Right renal cortex interstitium (tissue), 3 donors: ENCODE measurements at places on chromosomes 3 and 15. TPM values are rescaled to one million over a fixed set of nuclear protein-coding genes. Genes with fewer than 3 reads are reported as not detected.

Gene CTXN2
- polyA plus RNA-seq = not detected

Gene RTP1
- not detected for polyA plus RNA-seq

Gene PLD1
- polyA plus RNA-seq = 13.6 TPM

Gene GRAMD2A
- polyA plus RNA-seq = 4.6 TPM

Gene CIB2
- 28.2 TPM for polyA plus RNA-seq

Gene TLR9
- not detected for polyA plus RNA-seq

Gene NANOGP8
- polyA plus RNA-seq = 0.22 TPM

Gene BUB1B
- 27.7 TPM for polyA plus RNA-seq

- no peak for DNase-seq
Observed at GRCh38 chr3:156818273-156818651, 7.9 kb upstream of the LEKR1 start.

- DNase-seq = no peak
Observed at GRCh38 chr15:101641894-101642293, 10.3 kb downstream of the TM2D3 start.

DNA sequence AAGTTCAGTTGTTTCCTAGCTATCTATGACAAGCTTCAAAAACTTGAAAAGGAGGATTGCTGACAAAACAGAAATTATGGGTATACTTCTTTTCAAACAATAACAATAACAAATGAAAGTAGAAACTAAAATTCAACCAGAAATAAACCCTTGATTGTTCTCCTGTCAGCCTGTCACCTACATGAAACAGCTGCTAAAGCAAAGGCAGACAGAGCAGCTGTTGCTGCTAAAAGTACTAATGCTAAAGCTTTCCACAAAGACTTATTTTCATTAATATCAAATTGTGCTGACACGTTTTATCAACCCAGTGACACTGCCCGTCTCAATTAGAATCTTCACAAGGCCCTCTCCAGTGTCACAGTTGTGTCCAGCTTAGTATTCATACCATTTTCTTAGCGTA, 533.2 kb upstream of the GBE1 start:
- DNase-seq = no peak

DNA sequence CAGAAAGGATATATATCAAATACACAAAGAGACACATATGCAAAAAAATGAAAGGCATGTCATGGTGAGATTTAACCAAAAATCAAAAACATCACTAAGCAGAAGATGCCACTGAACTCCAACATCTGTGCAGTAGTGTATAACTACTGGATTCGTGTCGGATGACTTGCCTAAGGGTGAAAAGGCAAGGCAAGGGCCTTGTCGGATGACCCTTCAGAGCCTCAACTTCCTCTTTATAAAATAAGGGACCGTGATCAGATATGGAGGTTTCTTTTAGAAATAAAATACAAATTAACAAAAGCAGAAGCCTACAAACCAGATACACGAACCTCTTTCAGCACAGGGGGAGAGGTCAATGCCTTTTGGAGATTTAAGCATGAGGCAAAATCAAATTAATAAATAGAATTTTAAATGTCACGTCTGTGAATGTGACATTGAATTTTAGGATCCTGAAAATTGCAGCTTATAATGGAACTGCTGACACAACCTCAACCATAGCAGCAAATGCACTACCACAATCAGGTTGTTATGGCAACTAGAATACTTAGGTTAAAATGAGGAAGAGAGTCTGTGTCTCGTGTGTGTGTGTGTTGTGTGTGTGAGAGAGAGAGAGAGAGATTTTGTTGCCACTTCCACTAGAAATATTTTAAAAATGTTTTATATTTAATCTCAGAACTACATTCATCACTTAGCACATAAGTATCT, 8.3 kb upstream of the CHRM5 start:
- DNase-seq = no peak

- no peak for DNase-seq
Observed at GRCh38 chr3:146561463-146561862, 17.1 kb upstream of the PLSCR1 start.

DNA sequence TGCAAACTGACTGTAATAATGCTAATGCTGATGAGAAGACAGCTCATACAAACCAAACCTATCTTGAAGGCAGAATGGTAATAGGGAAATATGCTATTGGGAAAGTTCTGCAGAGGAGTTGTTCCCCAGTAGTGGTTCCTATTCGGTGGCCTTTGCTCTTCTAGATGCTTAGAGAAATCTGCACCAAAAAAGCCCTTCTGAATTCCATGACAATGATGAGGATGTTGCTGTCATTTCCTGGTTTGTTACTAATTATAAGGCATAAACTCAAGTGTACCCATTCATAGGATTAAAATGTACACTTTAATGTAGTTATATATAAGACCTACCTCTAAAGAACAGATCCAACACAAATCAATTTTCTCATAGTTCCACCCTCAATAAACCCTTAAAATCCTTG, 30.1 kb downstream of the TOMM70 start:
- DNase-seq = no peak

DNA sequence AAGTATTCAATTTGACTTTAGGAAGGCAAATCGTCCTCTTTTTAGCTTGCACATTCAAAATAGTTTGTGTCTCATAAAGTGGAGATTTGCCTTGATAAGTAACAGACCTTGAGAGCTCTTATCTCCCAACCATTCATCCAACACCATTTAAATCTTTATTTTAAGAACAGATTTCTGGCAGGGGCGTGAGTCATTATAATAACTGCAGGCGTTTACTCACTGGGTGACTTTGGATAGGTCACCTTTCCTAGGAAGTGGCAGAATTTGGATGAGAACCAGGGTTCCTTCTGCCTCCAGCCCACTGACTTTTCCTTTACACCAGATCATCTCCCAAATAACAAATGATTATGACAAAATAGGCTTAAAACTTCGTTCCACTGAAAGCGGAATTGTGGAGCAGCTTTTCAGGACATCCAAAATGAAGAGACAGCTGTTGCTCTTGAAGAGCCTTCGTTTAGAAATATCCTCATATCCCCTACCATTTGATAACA, 5.0 kb downstream of the LMCD1 start:
- DNase-seq = no peak

- DNase-seq = no peak
Observed at GRCh38 chr3:176623468-176624150, 573.7 kb downstream of the TBL1XR1 start.

DNA sequence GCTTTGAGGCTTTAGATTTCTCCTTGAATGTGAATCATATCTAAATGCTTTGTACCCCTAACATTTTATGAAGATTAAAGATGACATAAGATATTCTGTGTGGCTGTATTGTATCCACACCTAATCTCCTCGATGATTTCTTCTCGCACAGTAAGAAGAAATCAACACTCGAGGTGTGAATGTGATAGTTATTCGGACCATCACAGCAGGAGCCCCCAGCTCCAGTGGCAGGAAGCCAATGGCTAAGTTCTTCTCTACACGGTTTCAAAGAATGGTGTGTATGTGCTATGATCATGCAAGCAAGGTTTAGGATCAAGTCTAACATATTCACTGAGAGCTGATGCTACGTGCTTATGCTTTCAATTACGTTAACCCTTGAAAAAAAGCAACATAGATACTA, 271.0 kb downstream of the SUCLG2 start:
- no peak for DNase-seq

DNA sequence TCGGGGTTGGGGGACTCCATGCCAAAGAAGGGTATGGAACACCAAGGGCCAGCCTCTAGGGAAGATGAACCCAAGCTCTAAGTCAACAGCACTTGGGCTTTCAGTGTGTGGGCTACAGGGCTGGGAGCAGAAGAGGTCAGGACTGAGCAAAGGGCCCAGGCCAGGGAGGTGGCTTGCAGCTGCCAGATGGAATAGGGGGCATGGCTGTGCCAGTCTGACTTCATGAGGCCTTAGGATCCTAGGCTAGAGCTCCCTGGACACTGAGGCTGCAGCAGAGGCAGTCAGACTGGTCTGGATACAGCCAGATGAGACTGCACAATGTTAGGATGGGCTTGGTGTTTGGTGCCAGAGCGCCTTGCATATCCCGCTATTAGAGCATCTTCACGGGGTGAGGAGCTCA, 3.8 kb downstream of the RASGRF1 start:
- DNase-seq = no peak

- DNase-seq = no peak
Observed at GRCh38 chr3:124812291-124813265, 74.6 kb downstream of the ITGB5 start.

DNA sequence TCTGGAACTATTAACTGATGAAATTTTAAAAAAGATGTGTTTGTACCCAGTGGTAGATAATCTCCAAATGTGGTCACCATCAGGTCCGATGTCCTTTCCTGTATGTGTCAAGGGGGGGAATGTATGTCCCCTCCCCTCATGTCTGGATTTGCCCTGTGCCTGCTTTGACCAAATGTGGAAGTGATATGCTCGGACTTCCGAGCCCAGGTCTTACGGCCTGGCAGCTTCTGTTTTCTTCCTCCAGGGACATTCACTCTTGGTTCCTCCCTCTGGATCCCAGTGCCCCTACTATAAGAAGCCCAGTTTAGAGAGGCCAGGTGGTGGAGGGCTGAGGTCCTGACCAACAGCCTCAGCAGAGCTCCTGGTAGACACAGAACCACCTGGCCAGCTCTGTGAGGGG, 75.5 kb downstream of the CCR1 start:
- no peak for DNase-seq

DNA sequence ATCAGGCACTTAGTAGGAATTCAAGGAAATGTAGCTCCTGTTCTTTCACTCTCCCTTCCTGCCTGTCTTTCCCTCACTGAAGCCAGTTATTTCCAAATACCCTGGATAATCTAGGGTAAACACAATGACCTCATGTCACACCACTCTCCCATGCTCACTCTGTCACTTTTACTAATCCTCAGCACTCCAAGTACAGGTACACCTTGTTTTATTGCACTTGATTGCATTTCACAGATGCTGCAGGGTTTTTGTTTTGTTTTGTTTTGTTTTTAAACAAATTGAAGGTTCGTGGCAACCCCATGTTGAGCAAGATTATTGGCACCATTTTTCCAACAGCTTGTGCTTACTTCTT, 40.8 kb downstream of the PPM1L start:
- no peak for DNase-seq

- no peak for DNase-seq
Observed at GRCh38 chr15:48553559-48553958, 92.0 kb downstream of the FBN1 start.

DNA sequence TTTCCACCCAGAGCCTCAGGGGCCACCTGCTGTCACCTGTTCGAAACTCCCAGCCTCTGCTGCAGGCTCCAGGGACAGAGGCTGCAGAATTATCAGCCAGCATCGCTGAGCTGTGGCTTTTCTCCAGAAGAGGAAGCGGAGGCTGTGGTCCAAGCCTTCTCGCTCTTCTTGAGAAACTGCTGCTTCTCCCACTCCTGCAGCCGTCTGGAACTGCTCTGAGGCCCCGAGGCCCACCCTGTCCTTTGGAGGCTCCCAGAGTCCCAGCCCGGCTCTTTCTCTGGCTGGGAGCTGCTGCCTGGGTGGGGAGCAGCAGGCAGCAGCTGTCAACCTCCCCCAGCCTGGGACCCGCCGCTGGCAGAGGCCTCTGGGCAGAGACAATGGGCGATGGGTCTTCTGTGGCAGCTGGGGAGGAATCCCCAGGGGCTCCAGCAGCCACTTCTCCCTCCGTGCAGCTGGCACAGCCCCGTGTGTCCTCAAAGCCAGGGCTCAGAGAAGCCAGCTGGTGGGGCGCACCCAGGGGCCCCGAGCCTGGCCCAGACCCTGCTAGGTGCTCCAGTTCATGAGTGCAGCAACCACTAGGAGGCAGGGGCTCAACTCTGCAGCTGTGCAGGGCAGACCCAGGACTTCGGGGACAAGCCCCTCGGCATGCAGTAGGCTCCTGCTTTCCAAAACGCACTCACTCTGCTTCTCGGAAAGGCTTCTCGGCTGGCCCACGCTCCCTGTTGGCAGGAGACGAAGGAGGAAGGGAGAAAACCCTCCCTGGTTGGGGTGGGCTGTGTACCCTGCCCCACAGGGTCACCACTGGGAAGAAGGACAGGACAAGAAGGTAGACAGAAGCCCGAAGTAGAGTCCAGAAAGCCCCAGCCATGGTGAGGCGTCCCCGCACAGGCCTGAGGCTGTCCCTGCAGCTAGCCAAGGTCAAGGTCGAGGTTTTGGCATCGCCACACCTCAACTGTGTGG, 49.9 kb upstream of the FURIN start:
- no peak for DNase-seq

DNA sequence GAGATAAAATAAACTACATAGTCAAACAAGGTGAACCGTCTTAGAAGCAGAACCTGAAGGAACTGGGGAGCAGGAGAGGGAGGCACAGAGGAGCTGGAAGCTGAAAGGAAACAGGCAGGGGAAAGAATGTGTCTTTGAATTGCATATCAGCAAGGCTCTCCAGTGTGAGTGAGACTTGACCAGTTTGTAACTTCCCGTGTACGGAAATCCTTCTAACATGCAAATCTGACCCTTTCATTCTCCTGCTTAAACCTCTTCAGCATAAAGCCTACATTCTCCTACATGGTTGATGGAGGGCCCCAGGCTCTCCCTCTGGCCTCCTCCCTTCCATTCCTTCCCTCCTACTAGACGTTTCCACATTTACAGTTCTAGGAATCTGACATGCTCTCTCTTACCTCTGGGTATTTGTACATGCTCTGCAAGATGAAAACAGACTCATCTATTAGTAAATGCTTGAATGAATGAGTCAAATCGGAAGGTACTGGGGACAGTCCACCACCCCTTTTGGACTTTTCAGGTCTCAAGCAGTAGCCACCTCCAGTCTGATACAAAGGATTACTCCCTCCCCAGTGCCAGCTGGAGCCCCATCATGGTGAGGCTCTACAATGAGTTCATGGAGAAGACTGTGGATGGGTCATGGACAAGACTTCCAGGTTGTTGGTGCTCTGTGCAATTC, 6.1 kb upstream of the SLC25A38 start:
- DNase-seq = no peak

DNA sequence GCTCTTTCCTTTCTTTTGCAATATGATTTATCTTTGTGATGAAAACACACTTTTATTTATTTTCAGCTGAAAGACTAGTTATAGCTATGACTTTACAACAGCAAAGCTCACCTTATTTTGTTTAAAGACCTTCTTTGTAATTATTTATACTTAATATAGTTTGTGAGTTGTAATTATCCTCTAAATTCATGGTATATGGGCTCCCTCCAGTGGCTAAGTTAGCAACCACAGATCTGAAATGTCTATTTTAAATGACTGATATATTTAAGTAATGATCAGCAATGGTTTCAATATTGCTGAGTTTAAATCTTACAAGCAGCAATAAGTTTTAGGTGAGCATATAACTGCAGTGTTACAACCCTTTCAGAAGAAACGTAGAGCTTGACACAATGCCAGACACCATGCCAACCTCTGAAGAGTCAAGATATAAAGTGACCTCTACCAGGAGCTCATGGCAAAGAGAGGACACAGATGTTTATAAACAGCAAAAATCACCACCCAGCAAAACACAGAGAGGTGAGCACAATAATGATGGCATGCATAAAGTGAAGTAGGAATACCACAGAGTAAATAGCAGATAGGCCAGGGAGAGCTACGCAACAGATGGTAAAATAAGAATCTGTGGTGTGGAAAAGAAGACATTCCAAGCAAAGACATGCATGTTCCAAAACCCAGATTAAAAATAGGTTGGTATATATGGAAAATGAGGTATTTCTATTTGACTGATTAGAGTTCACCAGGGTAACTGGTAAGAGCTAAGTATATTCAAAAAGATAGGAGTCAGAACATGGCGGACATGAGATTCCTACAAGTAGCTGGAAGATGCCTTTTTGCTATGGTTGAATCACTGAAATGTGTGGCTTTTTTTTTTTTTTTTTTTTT, 143.7 kb upstream of the ZNF385D start:
- no peak for DNase-seq
